Midbrain (tissue), 1 donor: ENCODE measurements at places on chromosomes 5 and 9.

DNA sequence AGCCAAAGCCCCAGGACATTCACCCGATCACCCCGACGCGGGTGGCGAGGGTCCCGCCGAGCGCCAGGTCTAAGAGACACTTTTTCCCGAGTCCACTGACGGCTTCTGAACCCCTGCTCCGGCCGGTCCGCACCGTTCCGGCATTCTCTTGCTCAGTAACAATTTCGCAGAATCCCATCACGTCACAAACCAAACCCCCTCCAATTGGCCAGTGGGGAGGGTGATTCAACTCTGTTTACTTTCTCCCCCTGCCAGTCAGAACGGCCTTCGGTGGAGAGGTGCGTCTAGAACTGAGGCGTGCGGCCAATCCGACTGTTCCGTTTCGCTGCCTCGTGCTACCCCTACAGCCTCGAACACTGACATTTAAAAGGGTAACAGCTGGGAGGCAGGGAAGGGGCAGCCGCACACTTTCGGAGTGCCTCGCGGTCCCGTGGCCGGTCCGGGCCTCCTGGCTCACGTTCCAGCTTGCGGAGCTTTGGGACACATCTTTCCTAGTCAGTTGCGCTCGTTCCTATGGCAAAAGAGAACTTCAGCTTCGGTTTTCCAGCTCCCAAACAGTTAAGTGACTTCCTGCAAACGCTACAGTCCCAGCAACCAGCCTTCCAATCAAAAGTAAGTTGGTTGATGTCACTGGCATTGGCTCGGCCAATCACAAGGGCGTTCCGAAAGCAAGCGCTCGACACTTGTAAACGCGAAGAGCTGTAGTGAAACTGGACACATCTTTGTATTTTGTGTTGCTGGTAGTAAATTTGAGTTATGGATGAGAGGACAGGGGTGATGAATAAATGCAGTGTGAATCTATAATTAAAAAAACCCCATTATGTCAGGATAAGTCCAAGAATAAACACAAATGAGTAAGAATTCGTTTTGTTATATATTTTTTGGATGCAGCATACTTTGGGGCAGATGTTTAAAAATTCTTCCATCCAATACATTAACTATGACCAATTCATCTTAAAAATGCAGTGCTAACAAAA is at the start of gene KLF9:
Gene KLF9, minus strand, starts transcription at position 859 of the 977 bp plus-strand sequence. CDS start 1,294 bp downstream, outside the sequence.
- peak; percentile 95 for DNase-seq

- no peak for DNase-seq
These were observed 88.5 kb downstream of the ZNF618 start for GRCh38 chr9:113964495-113965170.

DNA sequence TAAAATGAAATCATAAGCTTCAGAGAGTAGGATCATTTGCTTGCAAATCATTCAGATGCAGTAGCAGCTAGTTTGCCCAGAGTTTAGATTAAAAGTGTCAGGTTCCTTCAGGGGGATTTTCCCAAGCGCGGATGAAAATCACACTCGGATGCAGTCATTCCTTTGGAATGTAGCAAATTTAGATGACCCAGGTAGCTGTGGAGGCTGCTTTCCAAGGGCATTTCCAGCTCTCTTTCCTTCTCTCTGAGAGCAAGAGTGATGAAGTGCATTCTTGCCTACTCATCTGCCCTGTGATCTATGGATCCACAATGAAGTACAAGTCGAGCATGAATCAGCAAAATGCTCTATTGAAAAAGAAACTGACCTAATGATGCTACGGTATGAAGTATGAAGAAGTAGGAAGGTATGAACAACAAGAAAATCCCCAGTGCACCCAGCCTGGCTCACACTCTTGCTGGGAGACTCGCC is 200.2 kb downstream of the PLK2 start:
- DNase-seq, result no peak

DNA sequence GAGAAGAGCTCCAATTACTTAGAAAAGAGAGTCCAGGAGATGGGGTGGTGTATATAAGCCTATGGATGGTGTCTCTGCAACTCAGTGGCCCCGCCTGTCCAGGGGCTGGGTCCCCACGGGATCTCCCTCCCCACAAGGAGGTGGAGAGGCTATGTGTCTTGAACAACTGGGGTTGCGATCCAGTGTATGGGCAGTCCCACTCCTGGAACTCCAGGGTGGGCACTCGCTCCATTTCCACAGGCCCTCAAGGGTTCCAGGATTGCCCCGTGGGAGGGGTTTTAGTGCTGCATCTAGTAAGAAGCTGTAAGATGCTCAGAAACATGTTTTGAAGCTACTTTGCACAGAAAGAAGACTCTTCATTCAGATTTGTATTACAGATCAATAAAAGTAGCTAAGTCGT is 558 bp upstream of the SMAD5 start:
- DNase-seq, result no peak

- DNase-seq, result no peak
These were observed 16.0 kb upstream of the HAND1 start for GRCh38 chr5:154494036-154494435.

GRCh38 chr9:125632321-125633115 is 74.5 kb downstream of the MAPKAP1 start:
- no peak for DNase-seq

DNA sequence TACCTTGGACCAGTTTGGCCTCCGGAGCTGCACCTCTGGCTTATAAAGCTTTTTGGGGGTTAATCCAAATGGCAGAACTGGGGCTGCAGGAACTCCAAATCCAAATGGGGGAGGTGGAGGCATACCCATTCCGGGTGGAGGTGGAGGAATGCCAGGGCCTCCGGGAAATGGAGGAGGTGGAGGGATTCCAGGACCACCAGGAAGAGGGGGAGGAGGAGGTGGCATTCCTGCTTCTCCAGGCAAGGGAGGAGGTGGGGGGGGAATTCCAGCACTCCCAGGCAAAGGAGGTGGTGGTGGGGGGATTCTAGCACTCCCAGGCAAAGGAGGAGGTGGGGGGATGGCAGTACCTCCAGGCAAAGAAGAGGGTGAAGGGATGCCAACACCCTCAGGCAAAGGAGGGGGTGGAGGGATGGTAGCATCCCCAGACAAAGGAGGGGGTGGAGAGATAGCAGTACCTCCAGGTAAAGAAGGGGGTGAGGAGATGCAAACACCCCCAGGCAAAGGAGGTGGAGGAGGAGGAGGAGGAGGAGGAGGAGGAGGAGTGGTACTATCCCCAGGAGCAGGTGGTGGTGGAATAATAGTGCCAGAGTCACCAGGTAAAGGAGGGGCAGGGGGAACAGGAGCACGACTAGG is 45.2 kb downstream of the DIAPH1 start:
- DNase-seq, result no peak

DNA sequence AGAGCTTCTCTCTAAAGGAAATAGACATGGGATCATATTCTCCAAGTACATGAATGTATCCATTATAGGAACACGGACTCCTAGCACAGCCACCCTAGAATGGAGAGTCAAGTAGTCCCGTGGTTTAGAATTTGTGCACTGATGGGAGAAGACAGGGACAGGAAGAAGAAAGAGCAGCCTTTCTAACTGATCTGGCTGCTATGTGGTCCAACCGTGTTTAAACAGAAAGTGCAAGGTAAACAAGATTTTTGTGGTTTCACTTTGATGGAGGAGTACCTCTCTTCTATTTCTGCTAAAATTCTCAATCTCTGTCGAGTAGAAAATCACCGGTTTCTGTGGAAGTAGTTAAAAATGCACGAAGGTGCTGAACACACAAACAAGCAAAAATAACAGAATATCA is 171.3 kb downstream of the ST8SIA4 start:
- no peak for DNase-seq

- no peak for DNase-seq
These were observed 402.0 kb downstream of the MLLT3 start for GRCh38 chr9:20220286-20220685.

- DNase-seq, result no peak
These were observed 26.1 kb downstream of the MAP1B start for GRCh38 chr5:72133212-72133990.

- no peak for DNase-seq
These were observed 86.0 kb upstream of the EQTN start for GRCh38 chr9:27382975-27383374.

- no peak for DNase-seq
These were observed 42.7 kb downstream of the CYLC2 start for GRCh38 chr9:103037508-103038477.

GRCh38 chr5:103031607-103032006 is 88.3 kb downstream of the GIN1 start:
- DNase-seq, result no peak

GRCh38 chr5:107266100-107266499 is 404.6 kb downstream of the EFNA5 start:
- no peak for DNase-seq

- no peak for DNase-seq
These were observed 3.9 kb upstream of the RARS1 start for GRCh38 chr5:168482361-168482760.

GRCh38 chr5:140633021-140633471 is at the start of gene CD14:
TSS of gene CD14 (minus strand) at chr5:140633175. CDS start at chr5:140633071, 104 bp downstream.
- DNase-seq, result peak; percentile 43

DNA sequence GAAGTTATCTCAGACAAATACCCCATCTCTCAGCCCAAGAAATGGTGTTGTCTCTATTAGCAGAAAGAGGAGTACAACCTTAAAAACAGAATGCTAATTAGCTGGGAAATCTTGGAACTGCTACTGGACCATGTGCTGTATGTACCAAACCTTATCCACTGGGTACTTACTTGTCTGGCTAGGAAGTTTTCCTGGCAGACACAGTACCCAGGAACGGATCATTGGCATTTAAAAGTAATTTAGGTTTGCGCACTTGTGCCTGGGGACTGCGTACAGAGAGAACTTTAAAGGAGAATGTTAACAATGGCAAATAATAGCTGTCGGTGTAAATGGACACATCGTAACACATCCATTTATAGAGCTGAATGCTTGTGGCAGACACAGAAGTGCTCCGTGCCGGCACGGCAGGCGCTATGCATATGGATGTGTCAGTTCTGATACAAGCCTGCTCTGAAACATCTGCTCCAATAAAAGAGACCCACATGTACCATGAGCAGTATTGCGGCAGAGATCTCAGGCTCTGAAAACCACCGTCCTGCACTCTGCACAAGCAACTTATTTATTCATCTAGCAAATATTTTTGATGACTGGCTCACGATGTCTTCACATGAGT is 290.6 kb upstream of the PANK3 start:
- no peak for DNase-seq

GRCh38 chr9:3308609-3309008 is 217.2 kb downstream of the RFX3 start:
- no peak for DNase-seq

- no peak for DNase-seq
These were observed 303.0 kb upstream of the PDE4D start for GRCh38 chr5:60196385-60197113.

- DNase-seq, result no peak
These were observed 32.1 kb downstream of the RAPGEF1 start for GRCh38 chr9:131707733-131708157.

GRCh38 chr9:70413464-70413798 is 1.0 kb downstream of the KLF9 start:
- no peak for DNase-seq

- no peak for DNase-seq
These were observed 234.5 kb downstream of the DENND1A start for GRCh38 chr9:123695386-123695785.

- DNase-seq, result no peak
These were observed 40.8 kb upstream of the SHISAL2B start for GRCh38 chr5:64649512-64649911.

DNA sequence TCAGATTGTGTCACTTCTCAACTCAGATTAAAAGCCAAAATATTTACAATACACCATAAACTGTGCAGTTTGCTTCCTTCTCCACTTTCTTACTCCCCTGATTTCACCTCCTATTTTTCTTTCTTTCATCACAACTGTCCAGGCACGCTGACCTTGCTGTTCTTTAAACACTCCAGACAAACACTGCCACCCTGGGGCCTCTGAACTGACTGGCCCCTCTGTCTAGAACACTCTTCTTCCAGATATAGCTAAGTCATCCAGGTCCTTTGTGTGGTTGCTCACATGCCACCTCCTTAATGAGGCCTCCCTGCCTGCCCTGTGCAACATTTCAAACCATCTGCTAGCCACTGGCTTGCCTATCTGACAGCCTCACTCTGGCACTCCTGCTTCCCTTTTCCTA is 46.6 kb downstream of the ATG10 start:
- no peak for DNase-seq

DNA sequence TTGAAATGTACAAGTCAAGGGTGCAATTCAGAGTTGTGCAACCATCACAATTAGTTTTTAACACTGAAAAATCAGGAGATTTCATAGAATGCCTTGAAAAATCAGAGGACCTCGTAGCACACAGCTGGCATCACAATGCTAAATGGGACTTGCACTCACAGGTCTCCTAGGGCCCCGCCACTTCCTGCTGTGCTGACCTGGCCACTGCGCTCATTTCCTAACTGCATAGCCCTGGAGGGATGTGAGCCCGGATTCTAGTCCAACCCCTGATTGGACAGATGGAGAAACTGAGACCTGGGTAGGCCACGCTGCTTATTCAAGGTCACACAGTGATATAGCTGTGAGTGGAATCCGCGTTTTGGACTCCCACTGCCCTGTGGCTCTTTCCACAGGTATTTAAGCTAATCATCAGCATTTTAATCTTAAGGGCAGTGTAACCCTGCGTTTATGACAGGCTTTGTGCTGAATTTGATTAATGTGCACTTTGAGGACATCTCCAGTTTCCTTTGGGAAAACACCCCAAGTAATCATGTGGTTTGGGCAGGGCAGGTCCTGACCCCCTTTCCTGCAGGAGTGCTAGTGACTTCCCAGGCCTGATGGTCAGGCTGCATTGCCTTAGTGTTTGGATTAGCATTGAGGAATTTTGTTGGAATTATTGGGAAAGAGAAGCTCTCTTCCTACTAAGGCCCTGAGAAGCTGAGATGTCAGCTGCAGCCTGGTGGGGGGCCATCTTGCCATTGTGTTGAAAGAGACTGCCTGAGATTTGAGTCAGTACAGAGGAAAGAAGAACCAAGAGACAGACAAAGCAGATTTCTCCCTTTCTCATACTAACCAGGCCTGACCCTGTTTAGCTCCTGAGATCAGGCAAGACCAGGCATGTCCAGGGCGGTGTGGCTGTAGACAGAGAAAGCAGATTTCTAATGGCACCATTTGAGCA is 36.2 kb downstream of the STC2 start:
- no peak for DNase-seq

GRCh38 chr5:71893451-71893850 is 174.4 kb downstream of the CARTPT start:
- no peak for DNase-seq

DNA sequence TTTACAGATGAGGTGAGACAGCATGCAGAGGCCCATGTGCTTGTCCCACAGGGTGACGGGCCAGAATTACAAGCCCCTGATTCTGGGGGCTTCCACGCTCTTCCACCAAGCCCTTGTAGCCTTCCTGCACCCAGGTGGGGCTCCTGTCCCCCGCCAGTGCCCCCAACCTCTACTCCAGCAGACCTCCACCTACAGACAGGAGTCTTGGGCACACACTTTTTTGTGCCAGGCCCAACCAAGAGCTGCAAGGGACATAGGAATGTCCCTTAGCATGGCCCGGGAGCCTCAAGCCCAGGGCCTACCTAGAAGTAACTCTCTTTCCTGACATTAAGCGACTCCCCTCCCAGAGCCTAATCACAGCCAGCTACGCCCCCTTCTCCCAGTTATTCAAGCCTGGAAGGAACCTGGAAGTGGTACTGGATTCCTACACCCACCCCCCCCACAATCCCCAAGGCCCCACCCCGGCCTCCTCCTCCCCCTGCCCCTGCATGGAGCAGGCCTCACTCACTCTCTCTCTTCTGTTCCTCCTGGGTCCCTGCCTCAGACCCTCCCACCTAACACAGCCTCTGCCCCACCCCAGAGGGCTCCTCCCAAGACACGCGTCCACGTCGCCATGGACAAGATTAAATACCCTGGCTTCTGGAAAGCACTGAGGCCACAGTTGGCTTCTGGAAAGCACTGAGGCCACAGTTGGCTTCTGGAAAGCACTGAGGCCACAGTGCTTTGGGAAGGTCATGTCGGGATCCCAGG is 30.5 kb downstream of the ADAMTS2 start:
- no peak for DNase-seq
